ENCODE measurements at places on chromosomes 13 and 19.

- no peak for DNase-seq
These were observed 409.4 kb downstream of the DACH1 start for GRCh38 chr13:71457645-71458044.

DNA sequence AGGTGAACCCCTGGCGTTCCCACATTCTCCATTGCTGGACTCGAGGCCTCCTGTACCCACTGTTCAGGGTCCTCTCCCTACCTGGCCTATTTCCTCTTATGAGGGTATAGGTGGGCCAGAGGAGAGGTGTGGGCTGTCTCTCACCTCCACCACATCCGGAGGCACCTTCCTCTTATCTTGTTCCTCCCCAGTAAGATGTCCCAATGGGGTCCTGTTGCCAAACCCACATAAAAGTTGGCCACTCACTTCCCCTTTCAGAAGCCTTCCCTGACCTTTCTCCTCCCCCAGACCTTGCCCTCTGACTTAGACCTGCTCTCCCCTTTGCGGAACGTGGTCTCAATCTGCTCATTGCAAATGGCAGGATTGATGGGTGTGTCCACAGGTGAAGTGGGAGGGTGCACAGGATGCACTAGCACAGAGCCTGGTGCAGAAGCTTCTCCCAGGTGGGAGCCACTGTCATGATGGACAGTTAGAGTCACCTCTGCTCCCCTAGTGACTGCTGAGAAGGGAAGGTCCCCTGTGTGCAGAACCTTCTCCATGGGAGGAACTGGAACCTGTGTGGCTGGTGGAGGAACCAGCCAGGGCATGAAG lies 1.3 kb downstream of the CYP4F3 start:
- no peak for DNase-seq

DNA sequence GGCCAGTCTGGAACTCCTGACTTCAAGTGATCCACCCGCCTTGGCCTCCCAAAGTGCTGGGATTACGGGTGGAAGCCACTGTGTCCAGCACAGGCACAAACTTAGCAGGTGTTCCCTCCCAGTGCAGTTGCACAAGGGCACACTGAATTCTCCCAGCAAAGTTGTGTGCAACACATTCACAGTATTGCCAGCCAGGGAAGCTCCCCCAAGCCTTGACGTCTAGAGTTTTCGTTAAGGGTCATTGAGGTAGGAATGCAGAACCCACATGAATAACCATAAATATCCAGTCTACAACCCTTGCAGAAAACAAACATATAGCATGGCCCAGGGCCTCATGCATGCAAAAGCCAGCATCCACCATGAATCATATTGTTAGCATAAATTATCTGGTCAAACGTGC lies 3.3 kb upstream of the AURKC start:
- no peak for DNase-seq

DNA sequence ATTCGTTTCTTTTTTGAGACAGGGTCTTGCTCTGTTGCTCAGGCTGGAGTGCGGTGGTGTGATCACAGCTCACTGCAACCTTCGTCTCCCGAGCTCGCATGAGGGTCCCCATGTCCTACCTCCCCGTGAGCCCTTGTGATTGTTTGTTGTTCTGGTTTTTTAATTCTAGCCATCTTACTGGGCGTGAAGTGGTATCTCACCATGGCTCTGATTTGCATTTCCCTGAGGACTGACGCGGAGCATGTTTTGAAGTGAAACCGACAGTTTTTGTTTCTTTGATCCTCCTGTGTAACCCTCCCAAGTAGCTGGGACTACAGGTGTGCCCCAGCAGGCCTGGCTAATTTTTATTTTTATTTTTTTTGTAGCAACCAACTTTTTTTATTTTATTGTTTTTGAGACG lies 21.7 kb downstream of the GNG7 start:
- no peak for DNase-seq

- peak; percentile 59 for DNase-seq
These were observed 3.0 kb downstream of the PRKD2 start for GRCh38 chr19:46713781-46714443.

DNA sequence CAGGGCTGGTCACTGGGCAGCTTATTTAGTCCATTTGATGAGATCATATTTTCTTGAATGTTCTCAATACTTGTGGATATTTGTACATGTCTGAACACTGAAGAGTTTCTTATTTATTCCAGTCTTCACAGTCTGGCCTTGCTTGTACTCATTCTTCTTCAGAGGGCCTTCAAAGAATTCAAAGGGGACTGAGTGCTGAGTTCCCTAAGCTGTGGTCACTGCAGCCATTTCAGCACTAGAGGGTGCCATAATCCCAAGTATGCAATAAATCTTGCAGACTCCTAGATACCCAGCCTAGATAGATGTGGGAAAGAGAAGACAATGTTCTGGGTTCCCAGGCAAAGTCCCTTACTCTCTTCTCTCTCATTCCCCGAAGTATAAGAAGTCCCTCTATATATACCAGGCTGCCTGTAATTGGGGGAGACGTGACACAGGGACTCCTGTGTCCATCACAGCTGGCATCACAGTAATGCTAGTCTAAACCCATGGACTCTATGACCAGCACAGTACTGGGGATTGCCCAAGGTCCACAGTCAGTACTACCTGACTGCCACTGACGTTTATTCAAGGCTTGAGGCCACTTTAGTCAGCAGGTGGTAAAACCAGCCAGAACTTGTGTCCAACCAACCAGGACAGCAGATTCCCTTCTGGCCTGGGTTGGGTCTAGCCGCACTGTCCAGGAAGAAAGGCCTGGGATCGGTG lies 8.9 kb upstream of the VN1R1 start:
- peak; percentile 21 for DNase-seq

GRCh38 chr13:66402546-66402945 lies 827.6 kb downstream of the PCDH9 start:
- DNase-seq, result no peak

- DNase-seq, result peak; percentile 55
These were observed 433 bp downstream of the SIX5 start for GRCh38 chr19:45768655-45768983.

DNA sequence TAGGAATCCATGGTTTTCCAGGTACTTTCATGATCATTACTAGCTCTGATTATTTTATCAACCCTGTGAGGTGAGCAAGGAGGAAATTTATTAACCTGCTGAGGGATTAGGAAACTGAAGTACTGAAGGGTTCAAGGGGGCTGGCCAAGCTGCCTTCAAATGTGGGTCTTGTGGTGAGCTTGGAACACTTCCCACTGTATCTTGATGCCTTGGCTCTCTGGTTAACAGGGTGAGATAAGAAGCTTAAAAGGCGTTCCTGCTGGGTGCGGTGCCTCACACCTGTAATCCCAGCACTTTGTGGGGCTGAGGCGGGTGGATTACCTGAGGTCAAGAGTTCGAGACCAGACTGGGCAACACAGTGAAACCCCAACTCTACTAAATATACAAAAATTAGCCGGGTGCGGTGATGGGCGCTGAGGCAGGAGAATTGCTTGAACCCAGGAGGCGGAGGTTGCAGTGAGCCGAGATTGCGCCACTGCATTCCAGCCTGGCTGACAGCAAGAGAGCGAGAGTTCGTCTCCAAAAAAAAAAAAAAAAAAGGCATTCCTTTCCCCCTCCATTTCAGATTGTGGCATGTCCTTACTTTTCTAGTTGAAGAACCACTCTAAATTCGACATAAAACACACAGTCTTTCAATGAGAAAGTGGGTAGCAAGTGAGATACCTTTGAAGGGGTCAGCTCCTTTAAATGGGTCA lies 70.2 kb downstream of the KLF2 start:
- DNase-seq, result no peak

GRCh38 chr13:109131698-109132257 lies 502.4 kb downstream of the MYO16 start:
- no peak for DNase-seq

DNA sequence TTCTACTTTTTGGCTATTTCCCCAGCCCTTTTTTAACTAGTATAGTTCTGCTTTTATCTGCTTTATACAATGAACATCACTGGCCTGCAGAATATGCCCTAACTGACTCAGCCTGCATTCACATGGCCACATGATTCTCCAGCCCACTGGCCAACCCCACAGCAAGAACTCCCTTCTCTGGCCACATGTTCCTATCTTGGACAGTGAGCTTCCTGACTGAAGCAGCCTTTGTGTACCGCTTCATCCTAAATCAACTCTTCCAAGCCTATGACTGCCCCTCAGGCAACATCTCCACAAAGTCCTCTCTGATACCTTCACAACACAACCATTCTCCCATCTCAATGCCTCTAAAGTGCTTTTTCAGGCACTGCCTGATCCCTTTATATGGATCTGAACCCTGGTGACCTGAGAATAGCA lies 214.1 kb downstream of the COL4A1 start:
- DNase-seq, result peak; percentile 35

- DNase-seq, result no peak
These were observed 10.2 kb downstream of the PPP1R14A start for GRCh38 chr19:38245826-38246498.

DNA sequence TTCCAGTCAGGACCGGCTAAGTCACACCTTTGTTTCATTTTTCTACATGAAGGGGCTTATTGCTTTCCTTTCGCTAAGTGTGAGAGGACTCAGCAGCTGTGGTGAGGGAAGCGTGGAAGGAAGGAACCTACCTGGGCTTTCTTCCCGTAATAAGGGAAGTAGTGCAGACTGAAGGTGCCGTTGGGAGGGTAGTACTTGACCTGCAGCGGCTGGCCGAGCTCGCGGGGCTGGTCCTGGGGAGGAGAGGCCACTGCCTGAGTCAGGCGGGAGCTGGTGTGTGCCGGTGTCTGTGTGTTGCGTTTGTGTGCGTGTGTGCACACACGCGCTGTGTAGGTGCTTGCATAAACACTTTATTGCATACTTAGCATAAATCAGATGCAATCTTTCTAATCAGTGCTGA lies 7.7 kb downstream of the ATP4B start:
- DNase-seq, result no peak

- no peak for DNase-seq
These were observed 20.4 kb downstream of the GJA3 start for GRCh38 chr13:20140487-20140886.

- DNase-seq, result peak; percentile 72
These were observed 224.5 kb downstream of the B3GLCT start for GRCh38 chr13:31424130-31424729.

DNA sequence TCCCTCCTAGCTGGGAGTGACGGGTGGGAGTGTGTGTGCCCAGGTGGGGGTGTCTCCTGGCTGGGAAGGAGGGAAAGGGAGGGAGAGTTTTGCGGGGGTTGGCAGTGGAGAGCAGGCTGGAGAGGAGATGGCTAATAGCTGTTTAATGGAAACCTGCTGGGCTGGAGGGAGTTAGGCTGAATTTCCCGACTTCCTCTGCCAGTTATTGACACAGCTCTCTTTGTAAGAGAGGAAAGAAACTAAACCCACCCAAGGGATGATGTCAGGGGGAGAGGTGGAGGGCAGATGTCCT lies 10.2 kb upstream of the ILF3 start:
- no peak for DNase-seq

DNA sequence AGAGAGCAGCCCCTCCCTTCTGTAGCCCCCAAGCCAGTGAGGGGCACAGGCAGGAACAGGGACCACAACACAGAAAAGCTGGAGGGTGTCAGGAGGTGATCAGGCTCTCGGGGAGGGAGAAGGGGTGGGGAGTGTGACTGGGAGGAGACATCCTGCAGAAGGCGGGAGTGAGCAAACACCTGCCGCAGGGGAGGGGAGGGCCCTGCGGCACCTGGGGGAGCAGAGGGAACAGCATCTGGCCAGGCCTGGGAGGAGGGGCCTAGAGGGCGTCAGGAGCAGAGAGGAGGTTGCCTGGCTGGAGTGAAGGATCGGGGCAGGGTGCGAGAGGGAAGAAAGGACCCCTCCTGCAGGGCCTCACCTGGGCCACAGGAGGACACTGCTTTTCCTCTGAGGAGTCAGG lies 4.2 kb downstream of the KLK3 start:
- DNase-seq, result no peak

- DNase-seq, result no peak
These were observed 25.0 kb downstream of the LAMP1 start for GRCh38 chr13:113322043-113322461.

GRCh38 chr19:29586401-29586800 lies 19.7 kb upstream of the POP4 start:
- DNase-seq, result no peak

DNA sequence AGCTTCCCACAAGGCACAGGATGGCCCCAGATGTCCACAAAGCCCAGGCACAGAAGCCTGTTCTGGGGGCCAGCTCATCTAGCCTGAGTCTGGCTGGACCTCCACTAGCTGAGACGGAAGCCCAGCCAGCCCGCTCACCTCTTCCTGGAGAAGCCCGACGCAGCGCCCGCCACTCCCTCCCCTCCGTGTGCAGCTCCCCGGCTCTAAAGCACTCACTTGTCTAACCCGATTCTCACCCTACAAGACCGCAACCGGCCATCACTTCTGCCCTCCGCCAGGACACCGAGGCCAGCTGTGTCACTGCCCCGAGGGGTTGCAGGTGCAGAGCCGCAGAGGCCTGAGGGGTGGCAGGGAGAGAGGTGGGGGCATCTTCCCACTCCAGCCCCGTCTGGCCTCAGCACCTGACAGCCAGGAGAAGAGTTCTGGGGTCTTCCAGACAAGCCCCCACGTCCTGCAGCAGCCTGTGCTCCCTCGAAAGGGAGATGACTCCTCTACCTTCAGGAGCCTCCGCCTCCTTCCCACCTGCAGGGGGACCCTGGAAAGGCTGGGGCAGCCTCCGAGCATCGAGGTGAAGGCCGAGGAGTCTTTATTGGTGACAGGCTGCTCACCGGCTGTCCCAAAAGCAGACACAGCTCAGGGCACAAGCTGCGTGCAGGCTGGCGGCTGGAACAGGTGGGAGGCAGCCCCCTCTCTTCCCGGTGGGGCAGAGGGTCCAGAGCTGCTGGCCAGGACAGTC lies 5.9 kb upstream of the DIRAS1 start:
- no peak for DNase-seq

GRCh38 chr19:38917921-38918491 lies 6.0 kb upstream of the CCER2 start:
- no peak for DNase-seq

DNA sequence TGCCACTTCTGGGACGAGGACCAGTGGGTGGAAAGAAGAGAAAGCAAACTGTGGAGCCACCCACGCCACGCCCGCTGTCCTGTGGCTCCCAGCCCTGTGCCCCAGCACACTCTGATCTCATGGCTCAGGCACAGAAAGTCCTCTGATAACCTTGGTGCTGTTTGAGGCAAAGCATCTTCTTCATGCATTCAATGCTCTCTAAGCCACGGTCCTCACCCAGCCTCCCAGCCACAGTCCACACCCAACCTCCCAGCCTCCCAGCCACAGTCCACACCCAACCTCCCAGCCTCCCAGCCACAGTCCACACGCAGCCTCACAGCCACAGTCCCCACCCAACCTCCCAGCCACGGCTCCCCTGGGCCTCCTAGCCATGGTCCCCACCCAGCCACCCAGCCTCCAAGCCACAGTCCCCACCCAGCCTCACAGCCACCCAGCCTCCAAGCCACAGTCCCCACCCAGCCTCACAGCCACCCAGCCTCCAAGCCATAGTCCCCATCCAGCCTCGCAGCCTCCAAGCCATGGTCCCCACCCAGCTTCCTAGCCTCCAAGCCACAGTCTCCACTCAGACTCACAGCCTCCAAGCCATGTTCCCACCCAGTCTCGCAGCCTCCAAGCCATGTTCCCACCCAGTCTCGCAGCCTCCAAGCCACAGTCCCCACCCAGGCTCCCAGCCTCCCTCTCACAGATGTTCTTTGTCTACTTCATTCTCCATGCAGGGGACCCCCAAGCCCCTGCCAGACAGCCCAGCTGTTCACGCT lies 74.9 kb downstream of the SOX1 start:
- no peak for DNase-seq

GRCh38 chr13:102277286-102277685 lies 124.6 kb downstream of the FGF14 start:
- DNase-seq, result no peak

GRCh38 chr13:34011552-34012085 lies 193.7 kb downstream of the RFC3 start:
- DNase-seq, result no peak

All from HCEC 1CT (cell line).